Pulmonary artery endothelial cell (primary cell): ENCODE measurements at places on chromosomes 12 and 14. TPM values are rescaled to one million over a fixed set of nuclear protein-coding genes. Genes with fewer than 3 reads are reported as not detected.

- no peak for DNase-seq
These were observed 17.8 kb downstream of the SINHCAF start for GRCh38 chr12:31308116-31308515.

DNA sequence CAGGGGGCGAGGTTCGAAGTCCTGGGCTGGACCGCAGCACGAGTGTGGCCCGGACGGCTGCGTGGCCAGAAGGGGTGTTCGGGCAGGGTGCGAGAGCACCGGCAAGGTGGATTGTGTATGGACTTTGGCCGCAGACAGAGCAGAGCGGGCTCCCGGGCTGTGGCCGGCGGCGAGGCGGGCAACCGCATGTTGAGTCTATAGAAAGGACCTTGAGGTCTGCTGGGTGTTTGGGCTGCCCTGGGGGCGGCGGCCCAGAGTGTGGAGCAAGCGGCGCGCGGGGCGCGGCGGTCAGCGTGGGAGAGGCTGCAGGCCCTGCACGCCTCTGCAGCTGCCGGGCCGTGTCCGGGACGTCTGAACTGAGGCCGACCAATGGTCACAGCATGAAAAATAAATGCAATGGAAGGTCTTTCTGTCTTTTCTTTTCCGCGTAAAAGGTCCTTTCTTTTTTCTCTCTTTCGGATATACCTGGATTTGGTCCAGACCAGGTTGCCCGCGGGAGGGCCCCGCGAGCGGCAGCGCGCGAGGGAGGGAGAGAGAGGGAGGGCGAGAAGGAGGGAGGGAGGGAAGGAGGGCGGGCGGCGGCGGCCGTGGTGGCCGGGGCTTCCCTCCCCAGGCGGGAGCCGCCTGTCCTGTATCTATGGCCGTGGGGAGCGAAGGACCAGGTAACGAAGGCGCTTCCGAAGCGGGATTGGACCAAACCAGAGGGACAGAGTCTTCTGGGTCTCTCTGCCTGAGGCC is 5.5 kb upstream of the HOXC9 start:
- DNase-seq: no peak

DNA sequence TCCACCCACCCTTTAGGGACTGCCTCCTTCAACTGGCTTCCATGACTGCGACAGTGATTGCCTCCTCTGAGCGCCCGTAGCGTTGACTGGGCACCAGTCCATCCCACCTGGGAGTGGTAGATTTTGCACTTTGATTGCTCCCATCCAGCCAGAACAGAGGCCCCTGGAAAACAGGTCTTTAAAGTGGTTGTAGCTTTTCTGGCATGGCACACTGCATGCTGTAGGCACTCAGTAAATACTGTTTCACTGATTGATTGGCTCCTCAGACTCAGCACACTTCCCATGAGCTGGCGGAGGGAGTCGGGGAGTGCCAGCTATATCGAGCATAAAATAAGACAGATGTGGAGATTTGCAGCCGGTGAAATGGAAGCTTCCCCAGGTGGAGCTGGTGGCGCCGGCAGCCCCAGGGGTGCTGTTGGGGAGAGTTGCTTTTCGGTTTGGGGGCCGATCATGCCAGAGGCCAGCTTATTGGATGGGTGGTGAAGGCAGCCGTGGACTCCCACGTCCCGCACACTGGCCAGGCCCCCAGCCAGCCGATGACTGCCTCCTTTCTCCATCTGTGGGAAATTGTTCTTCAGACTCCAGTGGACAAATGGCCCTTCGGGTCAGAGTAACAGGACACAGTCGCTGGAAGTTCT is 200.2 kb downstream of the TSPAN9 start:
- DNase-seq: no peak

DNA sequence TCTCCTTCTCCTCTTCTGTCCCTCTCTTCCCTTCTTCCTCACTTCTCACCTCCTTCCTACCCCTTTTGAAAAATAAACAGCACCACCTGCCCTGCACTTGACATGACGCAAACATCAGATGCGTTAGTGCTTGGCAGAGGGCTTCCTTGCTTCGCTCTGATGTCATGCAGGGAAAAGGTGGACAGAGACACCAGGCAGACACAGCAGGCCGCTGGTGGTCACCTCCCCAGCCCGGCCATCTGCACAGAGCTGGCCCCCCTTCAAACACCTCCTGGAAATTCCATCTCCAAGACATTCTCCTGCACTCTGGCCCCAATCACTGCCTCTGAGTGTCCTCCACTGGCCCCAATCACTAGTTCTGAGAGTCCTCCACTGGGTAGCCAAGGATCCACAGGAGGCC is 353.6 kb downstream of the MED13L start:
- no peak for DNase-seq

- DNase-seq: no peak
These were observed 18.2 kb downstream of the MSI1 start for GRCh38 chr12:120350576-120351350.

- DNase-seq: no peak
These were observed 45.7 kb upstream of the GXYLT1 start for GRCh38 chr12:42190376-42190775.

- DNase-seq: no peak
These were observed 26.8 kb downstream of the CCDC177 start for GRCh38 chr14:69547701-69548348.

DNA sequence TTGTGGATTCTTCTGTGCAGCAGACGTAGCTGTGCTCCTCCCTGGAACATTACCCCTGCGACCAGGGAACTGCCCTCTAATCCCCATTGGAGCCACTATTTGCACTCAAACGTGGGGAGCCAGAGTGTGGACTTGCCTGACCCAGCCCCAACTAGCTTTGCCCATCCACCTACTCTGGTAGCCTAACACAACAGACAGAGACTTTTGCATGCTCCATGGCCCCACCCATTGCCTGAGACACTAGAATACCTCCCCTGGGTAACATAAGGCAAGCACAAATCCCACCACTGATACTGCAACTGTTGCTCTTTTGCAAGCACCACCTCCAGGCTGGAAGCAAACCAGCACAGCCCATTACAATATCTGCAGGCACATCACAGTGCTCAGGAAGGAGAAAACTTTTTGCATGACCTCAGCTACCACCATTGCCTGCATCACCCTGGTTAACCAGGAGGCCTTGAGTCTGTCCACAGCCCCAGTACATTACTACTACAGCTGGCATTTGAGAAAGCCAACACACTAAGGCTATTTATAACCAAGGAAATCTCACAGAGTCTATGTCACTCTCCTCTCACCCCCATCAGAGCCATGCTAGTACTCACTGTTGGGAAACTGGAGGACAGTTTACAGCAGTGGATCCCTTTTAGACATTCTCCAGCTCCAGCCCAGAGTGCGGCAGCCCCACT is 15.0 kb downstream of the CEP128 start:
- no peak for DNase-seq

Gene TBX3
- total RNA-seq: 0.20 and 0.81 TPM in 2 replicates

Gene TMEM52B
- not detected in 2 replicates for total RNA-seq

Gene BDKRB1
- not detected in 2 replicates for total RNA-seq

Gene ARHGEF40
- 4.1 and 6.2 TPM in 2 replicates for total RNA-seq

Gene TCTN1
- total RNA-seq: 8.7 and 12.1 TPM in 2 replicates

Gene ABCC9
- under 0.01 TPM in 1 of 2 replicates, not detected in the other for total RNA-seq

Gene ZC3H14
- 53.2 and 77.9 TPM in 2 replicates for total RNA-seq

Gene OR6C3
- total RNA-seq: not detected in 2 replicates
